ENCODE measurements at places on chromosomes 6 and 20.
A peak's percentile ranks its signal among the peaks of the same experiment; 100 is the strongest.

GRCh38 chr6:54515713-54516112 lies 207.5 kb downstream of the TINAG start:
- no peak for DNase-seq

DNA sequence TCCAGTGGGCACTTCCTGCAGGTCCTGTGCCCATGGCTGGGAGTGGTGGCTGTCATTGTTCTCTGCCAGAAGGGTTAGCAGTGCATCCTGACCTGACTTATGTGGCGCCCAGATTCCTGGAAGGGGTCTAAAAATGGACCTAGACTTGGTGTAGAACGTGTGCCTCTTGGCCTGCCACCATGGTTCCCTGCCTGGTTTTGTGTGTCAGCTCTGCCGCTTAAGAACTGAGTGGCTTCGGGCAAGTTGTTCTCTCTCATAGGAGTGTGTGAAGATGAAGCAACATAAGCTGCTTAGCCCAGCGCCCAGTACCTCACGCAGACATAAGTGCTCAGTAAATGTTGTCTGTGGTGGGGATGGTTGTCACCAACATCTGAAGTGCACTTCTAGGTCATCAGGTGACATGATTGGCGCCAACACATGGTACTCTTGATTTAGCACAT lies 52.1 kb downstream of the PTPN1 start:
- no peak for DNase-seq

DNA sequence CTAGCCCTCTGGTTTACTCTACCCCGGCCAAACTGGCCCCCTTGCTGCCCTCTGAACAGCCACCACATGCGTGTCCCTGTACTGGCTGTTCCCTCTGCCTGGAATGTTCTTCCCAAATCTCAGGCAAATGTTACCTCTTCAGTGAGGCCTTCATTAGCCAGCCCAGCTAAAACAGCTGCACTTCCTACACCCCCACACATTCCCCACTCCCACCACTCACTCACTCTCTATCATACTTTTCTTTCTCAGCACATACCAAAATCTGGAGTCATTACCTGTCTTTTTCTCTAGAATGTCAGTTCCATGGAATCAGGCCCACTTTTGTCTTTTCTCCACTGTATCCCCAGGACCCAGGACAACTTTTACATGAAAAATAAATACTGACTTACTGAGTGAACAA lies 401.2 kb upstream of the SULF2 start:
- no peak for DNase-seq

- no peak for DNase-seq
Measured at GRCh38 chr6:68279793-68280557, 355.1 kb upstream of the ADGRB3 start.

DNA sequence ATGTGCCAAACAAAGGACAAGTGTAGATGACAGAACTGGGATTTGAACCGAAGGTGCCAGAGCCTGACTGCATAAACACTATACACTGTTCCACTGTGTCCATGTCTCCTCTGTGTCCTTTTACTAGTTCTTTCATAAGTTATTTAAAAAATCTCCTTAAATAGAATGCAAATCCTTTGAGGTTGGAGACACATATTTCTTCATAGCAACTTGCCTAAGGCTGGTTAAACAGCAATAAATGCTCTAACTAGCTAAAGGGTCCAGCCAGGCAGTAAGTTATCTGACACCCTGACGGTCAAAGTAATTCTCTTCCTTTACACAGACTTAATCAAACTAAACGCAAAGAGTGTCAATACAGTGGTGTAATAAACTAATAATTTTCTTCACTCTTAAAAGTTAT lies 76.2 kb upstream of the TRAF3IP2 start:
- DNase-seq = no peak

GRCh38 chr6:118971682-118972081 lies 36.7 kb upstream of the MCM9 start:
- no peak for DNase-seq

GRCh38 chr20:37948956-37949355 lies 46.0 kb downstream of the VSTM2L start:
- no peak for DNase-seq

DNA sequence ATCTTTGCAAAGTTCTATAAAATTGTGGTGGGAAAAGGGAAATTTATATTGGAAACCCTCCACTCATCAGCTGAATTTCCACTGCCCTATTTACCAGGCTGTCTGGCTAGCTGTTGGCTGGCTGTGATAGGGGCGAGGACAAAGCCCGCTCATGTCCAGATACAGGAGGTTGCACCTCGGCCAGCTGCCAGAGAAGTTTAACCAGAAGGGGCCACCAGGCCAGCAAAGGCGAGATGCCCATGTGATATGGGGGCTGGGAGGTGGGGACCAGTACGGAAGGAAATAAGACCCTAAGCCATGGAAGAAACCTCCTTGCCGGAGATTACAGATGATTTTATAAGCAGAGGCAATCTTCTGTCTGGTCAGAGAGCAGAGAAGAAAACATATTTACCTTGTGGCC lies 143.8 kb downstream of the FNDC1 start:
- no peak for DNase-seq

DNA sequence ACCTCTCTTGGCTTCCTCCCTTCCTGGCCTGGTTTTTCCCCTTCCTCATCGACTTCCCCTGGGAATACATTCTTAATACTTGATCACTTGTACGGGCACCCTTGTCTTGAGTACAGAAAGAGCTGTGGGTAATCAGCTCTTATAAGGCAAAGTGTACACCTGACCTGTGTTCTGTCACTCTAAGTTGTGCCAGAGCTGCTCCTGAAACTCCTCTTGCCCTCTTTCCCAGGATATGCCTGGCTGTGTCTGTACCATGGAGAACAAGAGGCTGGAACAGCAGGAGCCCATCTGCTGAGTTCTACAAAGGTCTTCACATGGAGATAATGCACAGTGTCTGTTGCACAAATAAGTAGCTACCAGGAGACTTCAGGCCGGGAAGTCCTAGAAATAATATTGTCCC lies 110.1 kb downstream of the FOXA2 start:
- no peak for DNase-seq

DNA sequence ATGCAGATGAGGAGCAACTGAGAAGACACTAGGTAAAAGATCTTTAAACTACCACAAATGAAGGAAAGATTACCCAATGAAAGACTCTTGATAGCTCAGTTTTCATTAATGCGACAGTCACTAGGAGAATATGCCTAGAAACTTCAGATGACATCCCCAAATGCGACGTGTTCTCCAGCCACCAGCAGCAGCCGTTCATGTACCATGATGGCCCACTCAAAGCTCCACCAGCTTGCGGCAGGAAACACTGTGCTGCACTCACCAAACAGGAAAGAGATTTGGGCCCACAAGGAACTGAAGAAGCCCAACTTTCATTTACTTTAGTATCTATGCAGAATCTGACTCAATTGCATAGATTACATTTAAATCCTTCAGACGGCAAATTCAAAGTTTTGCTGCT lies 7.5 kb downstream of the DIDO1 start:
- DNase-seq = peak; percentile 31
